ENCODE measurements at places on chromosomes 6 and 20.

- no peak for DNase-seq
Measured at GRCh38 chr6:46376562-46377061, 114.6 kb downstream of the RCAN2 start.

DNA sequence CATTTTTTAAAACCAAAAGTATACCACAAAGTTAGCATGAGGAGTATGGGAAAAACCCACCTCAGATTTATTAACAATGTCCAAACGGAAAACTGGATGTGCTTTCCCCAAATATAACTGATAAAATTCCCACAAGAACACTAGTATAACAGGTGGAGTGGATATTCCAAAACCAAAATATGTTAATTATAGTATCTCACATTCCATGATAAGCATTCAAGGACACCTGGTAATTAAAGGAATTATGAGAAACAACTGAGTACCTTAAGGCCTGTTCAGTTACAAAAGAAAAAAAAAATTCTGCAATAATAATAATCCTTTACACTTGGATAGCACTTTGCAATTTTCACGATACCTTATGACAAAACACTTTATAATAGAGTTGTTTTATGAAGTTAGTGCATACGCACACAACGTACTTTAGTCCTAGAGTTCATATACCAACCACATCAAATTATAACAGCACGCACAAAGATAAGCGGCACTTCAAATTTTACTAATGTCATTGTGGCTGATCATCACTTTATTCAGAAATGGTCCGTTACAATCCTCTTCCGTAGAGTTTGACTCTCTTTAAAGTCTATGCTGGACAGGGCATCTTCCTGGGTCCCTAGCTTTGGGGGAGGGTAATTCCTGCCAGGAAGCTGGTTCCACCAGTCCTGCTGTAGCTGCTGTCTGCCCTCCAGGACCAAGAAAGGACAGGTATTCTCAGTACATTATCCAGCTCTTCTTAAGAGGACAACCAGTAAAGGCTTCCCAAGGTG is 1.7 kb downstream of the CDK19 start:
- DNase-seq, result no peak

- no peak for DNase-seq
Measured at GRCh38 chr6:163165922-163166321, 248.6 kb upstream of the QKI start.

DNA sequence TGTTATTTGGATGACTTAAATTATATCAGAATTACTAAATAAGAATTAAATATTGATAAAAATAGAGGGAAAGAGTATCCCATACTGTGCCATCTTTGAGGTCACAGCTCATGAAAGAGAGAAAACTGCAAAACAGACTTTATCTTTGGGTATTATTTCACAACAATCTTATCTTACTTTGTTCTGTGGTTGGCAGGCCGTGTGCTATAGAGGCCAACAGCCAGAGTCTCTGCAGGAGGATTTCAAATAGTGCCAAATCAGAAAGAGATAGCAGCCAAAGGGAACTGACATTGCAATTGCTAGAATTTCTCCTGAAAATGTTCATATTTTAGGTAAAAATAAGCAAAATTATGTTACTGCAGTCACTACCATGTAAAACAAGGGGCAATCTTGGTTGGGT is 354.2 kb downstream of the GRIK2 start:
- peak; percentile 28 for DNase-seq

- no peak for DNase-seq
Measured at GRCh38 chr6:116451916-116452315, 9.3 kb upstream of the CALHM6 start.

GRCh38 chr20:8424010-8424409 is 291.9 kb downstream of the PLCB1 start:
- peak; percentile 70 for DNase-seq

GRCh38 chr20:23090147-23090546 is 4.0 kb upstream of the CD93 start:
- no peak for DNase-seq

- DNase-seq, result peak; percentile 23
Measured at GRCh38 chr6:133555685-133556084, 314.5 kb downstream of the EYA4 start.

- DNase-seq, result peak; percentile 40
Measured at GRCh38 chr20:40255365-40255764, 433.7 kb downstream of the MAFB start.

DNA sequence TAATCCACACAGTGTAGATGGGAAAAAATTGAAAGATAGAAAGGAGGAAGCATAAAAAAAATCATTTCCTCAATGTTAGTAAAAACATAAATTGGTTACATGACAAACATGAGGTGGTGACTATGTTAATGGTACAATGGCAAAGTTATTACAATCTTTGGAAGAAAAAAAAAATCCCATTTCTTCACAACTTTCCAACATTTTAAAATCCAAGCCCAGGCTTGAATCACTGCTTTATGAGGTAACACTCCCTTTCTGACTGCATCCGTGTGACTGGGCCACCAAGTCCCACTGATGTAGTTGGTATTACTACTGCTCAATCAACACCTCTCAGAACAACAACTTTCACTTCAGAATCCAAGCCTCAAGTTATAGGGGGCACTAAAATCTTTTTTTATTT is 160.4 kb downstream of the BTBD9 start:
- DNase-seq, result no peak

DNA sequence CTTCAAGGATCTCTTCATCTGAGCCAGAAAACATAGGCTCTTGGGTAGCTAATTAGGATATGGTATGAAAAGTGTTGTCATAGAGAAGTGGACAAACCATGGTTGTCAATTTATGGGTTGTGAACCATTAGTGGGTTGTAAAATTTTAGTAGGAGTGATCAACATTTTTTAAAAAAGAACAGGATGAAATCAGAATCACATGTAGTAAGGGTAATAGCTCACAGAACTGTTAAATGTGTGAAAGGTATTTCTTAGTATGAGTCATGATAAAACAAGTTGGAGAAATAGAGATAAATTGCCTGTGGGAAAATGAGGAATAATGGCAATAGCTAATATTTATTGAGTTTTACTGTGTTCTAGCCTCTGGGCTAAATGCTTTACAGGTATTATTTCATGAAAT is 113.4 kb downstream of the MAP3K4 start:
- DNase-seq, result peak; percentile 57

GRCh38 chr20:19750907-19751636 is 7.0 kb upstream of the RIN2 start:
- no peak for DNase-seq

GRCh38 chr20:507761-508332 is 35.7 kb downstream of the CSNK2A1 start:
- DNase-seq, result no peak

- DNase-seq, result no peak
Measured at GRCh38 chr20:35551503-35551902, 9.6 kb downstream of the ERGIC3 start.

DNA sequence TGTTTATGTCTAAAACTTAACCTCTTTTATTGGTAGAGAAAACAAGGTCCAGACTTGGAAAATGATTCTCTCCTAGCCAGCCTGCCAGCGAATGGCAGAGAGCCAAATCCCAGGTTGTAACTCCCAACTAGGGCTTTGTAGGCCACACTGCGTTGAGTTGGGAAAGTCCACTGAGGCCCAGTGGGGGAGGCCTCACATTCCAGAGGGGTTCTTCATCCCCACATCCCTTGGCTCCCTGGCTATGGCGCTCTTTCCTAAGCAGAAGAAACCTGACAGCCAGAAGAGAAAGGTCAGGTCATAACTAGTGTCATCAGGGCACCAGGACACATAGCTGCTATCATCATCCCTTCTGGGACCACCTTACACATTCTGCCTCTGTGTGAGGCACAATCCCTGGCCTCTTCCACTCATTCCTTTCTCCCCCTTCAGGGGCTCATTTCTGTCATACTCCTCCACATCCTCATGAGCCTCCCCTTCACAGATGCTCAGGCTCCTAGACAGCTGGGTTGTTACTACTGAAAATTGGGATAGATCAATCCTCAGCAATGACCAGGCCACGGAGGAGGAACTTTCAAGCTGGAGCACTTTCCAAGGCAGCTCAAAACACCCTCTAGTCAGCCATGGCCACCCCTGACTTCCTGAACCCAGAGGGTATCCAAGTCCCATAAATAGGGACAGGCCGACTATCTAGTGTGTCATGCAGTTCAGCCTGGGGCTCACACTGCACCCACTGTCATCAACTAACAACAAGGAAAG is 48.6 kb downstream of the TCP11 start:
- DNase-seq, result peak; percentile 61

DNA sequence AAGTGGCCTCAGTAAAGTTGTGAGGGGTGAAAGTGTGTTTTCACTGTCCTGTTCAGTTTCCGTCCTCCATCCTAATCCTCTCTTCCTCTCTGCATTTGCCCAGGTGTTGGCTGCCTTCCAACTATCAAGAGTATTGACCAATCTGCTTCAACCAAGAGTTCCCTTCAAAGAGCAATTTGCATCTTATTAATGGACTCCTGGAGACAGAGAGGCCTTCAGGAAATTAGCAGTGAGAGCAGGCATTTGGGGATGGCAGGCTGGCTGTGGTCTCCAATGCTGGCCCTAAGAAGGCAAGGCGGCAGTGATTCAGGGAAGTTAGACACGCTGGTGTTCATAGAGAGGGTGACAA is 77.2 kb downstream of the GPR6 start:
- DNase-seq, result no peak

DNA sequence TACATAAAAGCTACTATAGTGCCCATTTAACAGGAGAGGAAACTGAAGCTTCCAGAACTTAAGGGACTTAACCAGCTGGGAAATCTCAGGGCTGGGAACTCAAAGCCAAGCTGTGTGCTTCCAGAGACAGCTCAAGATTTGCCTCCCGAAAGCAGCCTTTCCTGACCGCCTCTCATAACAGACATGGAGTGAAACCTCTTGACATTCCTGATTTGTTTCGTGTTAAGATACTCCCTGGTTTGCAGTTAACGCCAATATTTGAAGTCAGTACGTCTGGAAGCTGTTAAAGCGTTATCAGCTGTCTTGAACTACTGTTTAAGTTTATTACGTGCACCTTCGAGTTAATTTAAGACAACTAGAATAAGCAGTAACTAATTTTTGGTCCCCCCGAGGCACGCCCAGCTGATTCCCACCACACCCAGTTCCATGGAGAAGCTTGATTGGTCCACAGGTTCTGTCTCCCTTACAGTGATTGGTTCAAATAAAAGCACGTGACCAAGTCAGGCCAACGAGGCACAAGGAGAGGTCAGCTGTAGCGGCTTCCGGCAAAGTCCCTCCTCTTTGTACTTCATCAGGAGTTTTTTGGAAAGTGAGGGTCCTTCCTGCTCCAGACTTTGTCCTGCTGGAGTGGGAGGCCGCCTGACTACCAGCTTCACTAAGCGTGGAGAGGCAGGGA is 8.9 kb upstream of the TCP11 start:
- no peak for DNase-seq

DNA sequence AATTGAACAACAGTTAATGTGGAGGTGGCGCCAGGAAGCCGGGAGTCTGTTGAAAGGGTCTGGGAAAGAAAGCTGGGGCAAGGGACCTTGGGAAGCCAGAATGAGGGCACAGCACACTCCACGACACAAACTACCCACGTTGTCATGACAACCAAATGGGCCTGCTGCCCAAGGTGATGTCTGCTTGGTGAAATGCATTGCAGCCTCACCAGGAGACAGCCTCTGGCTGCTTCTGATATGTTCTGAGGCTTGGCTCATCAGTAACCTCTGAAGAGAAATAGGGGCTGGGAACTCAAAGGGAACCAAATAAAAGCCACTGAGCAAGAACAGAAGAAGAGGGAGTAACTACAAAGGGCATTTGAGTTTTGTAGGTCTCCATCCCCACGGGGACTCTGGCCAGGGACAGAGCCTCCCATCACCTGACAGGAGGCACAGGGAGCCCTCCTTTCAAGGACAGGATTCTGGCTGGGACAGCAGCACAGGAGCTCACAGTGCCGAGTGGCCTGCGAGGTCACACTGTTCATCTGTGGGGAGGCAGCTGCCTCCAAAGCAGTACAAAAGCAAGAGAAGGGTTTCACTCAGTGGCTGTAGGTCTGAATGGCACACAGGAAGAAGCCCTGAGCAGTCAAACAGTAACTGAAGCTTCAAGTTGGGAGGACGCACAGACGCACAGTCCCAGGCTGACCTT is 44.6 kb upstream of the KCNK16 start:
- peak; percentile 41 for DNase-seq

DNA sequence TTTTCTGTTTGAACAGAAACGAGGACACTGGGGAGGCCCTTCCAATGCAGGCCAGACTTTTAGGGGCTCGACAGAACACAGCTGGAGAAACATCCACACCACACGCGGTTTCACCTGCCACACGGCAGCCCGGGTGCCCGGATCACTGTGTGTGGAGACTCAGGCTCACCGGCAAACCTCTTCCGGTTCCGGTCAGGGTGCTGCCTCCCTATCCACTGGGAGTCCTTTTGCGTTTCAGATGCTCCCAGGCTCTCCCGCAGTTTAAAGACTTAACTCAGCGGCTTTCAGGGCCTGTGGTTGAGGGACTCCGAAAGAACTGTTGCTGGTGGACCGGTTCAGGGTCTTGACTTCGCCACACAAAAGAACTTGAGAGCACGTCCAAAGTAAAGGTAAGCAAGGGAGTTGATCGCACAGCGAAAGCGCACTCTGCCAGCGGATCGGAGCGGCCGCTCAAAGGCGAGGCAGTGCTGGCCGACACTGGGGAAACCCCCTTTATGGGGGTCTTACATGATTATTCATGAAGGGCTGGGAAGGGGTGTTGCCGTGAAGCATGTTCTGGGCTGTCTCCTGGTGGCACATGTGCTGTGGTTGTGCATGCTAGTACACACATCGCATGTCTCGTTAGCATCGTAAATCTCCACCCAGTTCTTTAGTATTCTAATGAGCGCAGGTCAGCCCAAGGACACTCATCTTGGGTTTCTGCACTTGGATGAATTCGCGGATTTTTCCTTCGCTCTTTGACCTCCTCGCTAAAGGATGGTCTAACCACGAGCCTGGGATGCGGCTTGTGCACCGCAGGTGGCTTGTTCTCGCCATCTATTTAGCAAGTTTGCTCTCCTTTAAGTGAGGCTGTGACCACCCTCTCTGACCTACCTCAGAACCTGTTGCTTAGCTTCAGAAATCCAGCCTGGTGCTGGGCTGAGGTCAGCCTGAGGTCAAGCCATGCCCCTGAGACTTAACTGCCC is 180.3 kb downstream of the CDH26 start:
- DNase-seq, result peak; percentile 32

DNA sequence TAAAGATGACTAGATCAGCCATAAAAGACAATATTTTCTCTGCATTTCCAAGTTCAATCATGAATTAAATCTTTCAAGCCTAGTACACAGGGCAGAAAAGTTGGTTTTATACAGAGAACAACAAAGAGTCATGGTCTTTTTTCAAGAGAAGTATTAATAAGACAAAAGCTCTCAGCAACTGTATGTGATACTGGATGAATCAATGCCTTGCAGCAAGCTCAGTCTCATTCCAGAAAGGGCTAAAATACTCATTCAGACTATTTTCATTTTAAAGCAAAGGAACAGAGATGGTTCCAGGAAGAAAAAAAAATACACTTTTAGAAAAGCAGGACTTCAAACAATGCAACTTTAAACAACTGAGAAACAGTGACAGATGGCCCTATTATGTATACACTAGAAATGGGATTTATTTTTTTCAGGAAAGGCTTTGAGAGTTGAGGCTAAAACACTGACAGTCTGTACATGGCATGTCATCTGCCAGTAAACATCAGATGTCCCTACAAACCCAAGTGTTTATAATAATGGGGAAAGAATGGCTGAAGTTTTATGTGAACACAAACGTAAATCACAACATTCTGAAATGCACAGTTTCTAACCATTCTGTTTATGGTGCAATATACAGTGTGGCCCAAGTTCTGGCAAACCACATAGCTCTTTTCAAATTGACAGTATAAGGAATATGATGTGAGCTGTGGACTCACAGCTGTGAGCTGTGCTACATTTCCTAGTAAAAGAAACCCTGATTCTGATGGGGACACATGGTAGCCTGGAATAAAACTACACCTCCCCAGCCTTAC is 114.3 kb upstream of the DST start:
- no peak for DNase-seq

Measured in choroid plexus epithelial cell (primary cell).